ENCODE measurements at places on chromosomes 7 and 10. TPM values are rescaled to one million over a fixed set of nuclear protein-coding genes. Genes with fewer than 3 reads are reported as not detected.

The PCDH15 gene
- total RNA-seq = under 0.01 TPM

The CYP2E1 gene
- total RNA-seq = not detected

The ITPRIP gene
- 31.4 TPM for total RNA-seq

The ACHE gene
- total RNA-seq = 0.18 TPM

The DNAH11 gene
- total RNA-seq = 0.63 TPM

The SORBS1 gene
- 0.54 TPM for total RNA-seq

The LRMDA gene
- 7.9 TPM for total RNA-seq

The ADRA2A gene
- total RNA-seq = 0.18 TPM

The LBX1 gene
- total RNA-seq = not detected

The ACTR3C gene
- not detected for total RNA-seq

The ZNF736 gene
- 7.9 TPM for total RNA-seq

The AKR1C8 gene
- total RNA-seq = not detected

The GDF2 gene
- total RNA-seq = not detected

The ITIH5 gene
- total RNA-seq = not detected

The PLEKHS1 gene
- not detected for total RNA-seq

The TAF3 gene
- 1.6 TPM for total RNA-seq

The PILRB gene
- 14.6 TPM for total RNA-seq

The SPDYE1 gene
- not detected for total RNA-seq

The SUV39H2 gene
- 14.1 TPM for total RNA-seq

The TSPAN33 gene
- total RNA-seq = 0.38 TPM

The ARMC3 gene
- total RNA-seq = not detected

The MLXIPL gene
- not detected for total RNA-seq

The OR2A42 gene
- total RNA-seq = 0.09 TPM

The ZNF365 gene
- total RNA-seq = 0.28 TPM

The SLC13A4 gene
- not detected for total RNA-seq

The BLOC1S2 gene
- 53.5 TPM for total RNA-seq

The EXOC4 gene
- total RNA-seq = 97.6 TPM

The DPYSL4 gene
- 14.7 TPM for total RNA-seq

The NODAL gene
- not detected for total RNA-seq

The SLC18A3 gene
- total RNA-seq = under 0.01 TPM

The MDFIC gene
- total RNA-seq = 12.0 TPM

The KCP gene
- total RNA-seq = not detected

The MRLN gene
- not detected for total RNA-seq

The NME8 gene
- not detected for total RNA-seq

The PRSS2 gene
- total RNA-seq = not detected

The BUD31 gene
- total RNA-seq = 120 TPM

The FBXL13 gene
- 29.6 TPM for total RNA-seq

The CTAGE4 gene
- total RNA-seq = 0.18 TPM

The UBE2D1 gene
- 7.4 TPM for total RNA-seq

The PRSS37 gene
- not detected for total RNA-seq

The CTBP2 gene
- 87.1 TPM for total RNA-seq

The MRC1 gene
- total RNA-seq = 8.8 TPM

All from endothelial cell of coronary artery (primary cell).